ENCODE measurements at places on chromosomes 6 and 20.

- DNase-seq, result no peak
Observed at GRCh38 chr6:132461958-132462357, 51.0 kb downstream of the STX7 start.

DNA sequence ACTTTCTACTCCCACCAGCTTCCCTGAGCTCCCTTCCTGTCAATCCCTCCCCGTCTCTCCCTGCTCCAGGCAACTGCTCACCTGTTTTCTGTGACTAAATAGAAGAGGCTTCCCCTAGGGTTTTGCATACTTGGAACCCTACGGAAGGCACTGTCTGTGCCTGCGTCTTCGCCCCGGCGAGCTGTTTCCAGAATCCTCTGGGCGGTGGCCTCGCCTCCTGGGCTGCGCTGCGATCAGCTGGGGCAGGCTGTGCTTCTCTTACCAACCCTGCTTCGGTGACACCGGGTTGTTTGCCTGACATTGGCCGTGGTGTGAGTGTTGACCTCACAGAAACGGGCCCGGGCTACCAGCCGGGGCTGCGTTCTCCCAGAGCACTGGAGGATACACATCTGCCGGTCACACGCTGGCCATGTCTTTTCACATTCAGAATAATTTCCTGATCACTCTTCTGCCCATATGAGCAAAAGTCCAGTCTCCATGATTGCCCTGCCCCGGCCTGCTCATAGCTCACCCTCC lies 29.4 kb upstream of the CCR6 start:
- DNase-seq, result no peak

GRCh38 chr20:15072316-15072715 lies 734.9 kb upstream of the FLRT3 start:
- no peak for DNase-seq

- DNase-seq, result no peak
Observed at GRCh38 chr6:36800223-36801076, 38.8 kb downstream of the CPNE5 start.

- no peak for DNase-seq
Observed at GRCh38 chr6:52537001-52537753, 39.7 kb downstream of the TRAM2 start.

DNA sequence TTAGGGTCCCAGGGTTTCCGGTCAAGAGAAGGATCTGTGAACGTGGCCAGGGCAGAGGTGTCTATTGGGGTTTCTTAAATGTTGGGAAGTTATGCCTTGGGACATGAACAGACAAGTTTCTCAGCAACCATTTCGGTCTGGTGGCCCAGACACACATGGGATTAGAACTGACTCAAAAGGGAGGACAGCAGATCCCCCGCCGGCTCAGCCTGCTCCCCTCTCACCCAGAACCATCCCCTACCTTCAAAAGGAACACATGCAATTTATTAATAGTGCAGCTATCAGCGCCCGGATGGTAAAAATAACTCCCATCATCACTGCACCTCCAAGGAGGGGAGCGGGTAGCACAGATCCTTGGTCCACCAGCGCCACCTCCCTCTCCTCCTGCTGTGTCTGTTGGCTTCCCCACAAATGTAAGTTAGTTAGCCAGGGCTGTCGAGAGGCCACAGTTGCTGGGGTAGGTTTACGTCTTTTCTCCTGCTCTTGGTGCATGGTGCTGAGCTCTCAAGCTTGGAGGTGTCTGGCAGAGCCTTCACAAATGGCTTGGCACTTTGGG lies 77.1 kb downstream of the TRAM2 start:
- no peak for DNase-seq

- no peak for DNase-seq
Observed at GRCh38 chr20:32966382-32966781, 37.9 kb downstream of the SUN5 start.

DNA sequence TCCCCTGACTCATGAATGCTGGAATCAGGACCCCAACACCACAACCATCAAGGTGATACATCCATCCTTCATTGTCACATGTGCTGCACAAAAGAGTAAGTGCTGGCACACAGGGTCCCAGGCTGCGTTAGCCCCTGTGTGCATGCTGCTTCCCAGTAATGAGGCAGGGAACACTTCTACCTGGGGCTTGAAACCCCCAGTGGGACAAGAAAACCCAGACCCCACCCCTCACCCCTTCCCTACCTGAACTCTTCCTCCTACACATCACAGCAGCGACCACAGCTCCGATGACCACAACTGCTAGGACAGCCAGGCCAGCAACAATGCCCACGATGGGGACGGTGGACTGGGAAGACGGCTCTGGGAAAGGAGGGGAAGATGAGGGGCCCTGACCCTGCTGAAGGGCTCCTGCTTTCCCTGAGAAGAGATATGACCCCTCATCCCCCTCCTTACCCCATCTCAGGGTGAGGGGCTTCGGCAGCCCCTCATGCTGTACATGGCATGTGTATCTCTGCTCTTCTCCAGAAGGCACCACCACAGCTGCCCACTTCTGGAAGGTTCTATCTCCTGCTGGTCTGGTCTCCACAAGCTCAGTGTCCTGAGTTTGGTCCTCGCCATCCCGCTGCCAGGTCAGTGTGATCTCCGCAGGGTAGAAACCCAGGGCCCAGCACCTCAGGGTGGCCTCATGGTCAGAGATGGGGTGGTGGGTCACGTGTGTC lies 2.0 kb downstream of the HLA-B start:
- no peak for DNase-seq

GRCh38 chr6:20260360-20260759 lies 48.1 kb upstream of the MBOAT1 start:
- no peak for DNase-seq

GRCh38 chr20:25256226-25256859 lies 8.5 kb downstream of the PYGB start:
- DNase-seq, result no peak

DNA sequence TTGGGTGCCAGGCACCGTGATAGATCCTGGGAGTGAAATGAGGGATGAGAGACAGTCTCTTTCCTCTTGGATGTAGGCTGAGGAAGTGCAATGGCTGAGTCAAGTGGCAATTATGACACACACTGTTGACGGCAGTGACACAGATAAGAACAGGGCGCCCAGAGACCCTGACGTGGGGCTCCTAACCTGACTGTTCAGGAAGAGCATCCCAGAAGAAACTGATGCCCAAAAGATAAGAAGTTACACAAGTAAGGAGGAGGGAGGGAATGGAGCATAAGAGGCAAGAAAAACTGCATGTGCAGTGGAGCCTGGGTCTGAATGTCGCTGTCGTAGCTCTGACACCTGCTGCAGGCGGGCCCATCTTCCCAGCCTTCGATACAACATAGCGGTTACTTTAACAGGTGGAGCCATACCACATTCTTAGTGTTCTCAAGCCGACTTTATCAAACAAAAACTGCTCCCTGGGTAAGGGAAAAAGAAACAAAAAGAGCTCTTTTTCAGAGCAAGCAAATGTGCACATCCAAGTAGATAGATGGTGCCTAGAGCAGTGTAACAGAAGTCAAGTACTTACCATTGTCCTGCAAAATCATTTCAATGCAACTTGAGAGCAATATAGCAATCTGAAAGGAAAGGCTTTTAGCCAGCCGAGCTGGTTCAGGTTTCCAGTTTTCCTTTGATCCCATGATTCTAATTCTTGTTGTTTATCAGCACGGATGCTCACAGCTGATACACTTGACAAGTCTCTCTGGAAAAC lies 463.9 kb upstream of the JARID2 start:
- DNase-seq, result no peak

GRCh38 chr20:37917461-37917860 lies 14.5 kb downstream of the VSTM2L start:
- DNase-seq, result no peak

All from midbrain (tissue), 1 donor.